Suprapubic skin (tissue), 4 donors: ENCODE measurements at places on chromosomes 3 and 15.

DNA sequence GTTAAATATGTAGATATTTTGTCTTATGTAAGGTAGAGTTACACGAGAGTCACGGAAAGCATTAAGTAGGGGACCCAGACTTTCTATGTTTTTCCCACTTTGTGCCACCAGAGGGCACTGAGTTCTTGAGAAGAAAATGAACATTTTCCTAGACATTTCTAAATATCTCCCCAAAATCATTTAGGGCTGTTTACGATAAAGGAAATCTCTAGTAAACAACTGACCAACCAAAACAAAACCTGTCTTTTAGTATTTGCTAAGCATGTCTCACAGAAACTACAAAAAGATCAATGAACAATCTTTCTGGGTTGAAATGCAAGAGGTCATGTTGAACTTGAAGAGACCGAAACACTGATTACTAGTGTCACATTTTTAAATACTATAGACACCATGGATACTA, 16.1 kb downstream of the POU1F1 start:
- H3K27ac ChIP-seq: no peak overlapping the region
- no peak overlapping the region for H3K4me3 ChIP-seq
- DNase-seq: no peak
- H3K36me3 ChIP-seq: no peaks in the 10 kb centered on the region
- no peaks in the 10 kb centered on the region for H3K4me1 ChIP-seq
- no peaks in the 10 kb centered on the region for H3K27me3 ChIP-seq

- peaks cover 3% of the 10 kb centered on the region for H3K4me1 ChIP-seq
- no peaks in the 10 kb centered on the region for H3K27me3 ChIP-seq
- H3K4me3 ChIP-seq: no peak overlapping the region
- no peak overlapping the region for H3K27ac ChIP-seq
- no peak for DNase-seq
Measured at GRCh38 chr3:69239063-69239462, 116.7 kb upstream of the LMOD3 start.

- peak overlapping the region; percentile 80 for H3K4me3 ChIP-seq
- H3K27me3 ChIP-seq: no peaks in the 10 kb centered on the region
- no peak for DNase-seq
- peaks cover 42% of the 10 kb centered on the region for H3K4me1 ChIP-seq
Measured at GRCh38 chr15:42547918-42548248, 710 bp downstream of the LRRC57 start.

DNA sequence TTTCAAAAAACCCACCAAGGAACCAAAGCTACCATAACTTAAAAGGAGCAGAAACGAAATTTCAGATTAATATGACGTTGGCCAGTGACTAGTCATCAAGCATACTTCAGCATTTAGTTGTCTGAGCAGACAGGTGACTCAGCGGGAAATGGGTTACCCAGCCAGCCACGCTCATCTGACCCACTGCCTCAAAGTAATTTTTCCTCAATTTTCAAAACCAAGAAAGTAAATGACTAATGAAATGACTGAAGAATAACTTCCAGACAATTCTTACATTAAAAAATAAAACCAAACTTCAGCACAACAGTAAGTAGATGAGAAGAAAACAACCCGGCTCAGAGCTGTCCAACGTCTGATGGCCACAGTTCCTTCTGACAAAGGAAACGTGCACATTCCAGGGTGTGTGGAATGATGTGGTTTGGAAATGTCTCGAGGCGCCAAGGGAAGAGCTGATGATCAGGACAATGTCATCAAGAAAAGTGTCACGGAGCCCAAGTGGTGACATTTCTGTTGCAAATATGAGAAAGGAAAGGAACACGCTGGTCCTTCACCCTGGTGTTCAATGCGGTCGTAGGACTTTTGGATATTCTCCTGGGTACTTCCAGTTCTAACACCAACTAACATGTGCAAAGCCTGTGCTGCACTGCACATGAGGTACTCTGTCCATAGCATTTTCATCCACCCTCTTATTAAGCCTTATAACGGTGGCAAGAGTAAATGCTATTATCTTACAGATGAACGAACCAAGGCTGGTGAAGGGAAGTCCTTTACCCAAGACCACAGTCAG, 79.1 kb downstream of the FOXP1 start:
- H3K4me1 ChIP-seq: peaks cover 6% of the 10 kb centered on the region
- no peaks in the 10 kb centered on the region for H3K36me3 ChIP-seq
- no peak for DNase-seq
- H3K4me3 ChIP-seq: no peak overlapping the region
- no peaks in the 10 kb centered on the region for H3K27me3 ChIP-seq

GRCh38 chr3:9986230-9986725, 363 bp downstream of the EMC3 start:
- H3K27ac ChIP-seq: peak overlapping the region; percentile 81
- H3K27me3 ChIP-seq: no peaks in the 10 kb centered on the region
- DNase-seq: no peak
- peaks cover 50% of the 10 kb centered on the region for H3K4me1 ChIP-seq
- H3K36me3 ChIP-seq: peaks cover 4% of the 10 kb centered on the region
- peak overlapping the region; percentile 86 for H3K4me3 ChIP-seq

DNA sequence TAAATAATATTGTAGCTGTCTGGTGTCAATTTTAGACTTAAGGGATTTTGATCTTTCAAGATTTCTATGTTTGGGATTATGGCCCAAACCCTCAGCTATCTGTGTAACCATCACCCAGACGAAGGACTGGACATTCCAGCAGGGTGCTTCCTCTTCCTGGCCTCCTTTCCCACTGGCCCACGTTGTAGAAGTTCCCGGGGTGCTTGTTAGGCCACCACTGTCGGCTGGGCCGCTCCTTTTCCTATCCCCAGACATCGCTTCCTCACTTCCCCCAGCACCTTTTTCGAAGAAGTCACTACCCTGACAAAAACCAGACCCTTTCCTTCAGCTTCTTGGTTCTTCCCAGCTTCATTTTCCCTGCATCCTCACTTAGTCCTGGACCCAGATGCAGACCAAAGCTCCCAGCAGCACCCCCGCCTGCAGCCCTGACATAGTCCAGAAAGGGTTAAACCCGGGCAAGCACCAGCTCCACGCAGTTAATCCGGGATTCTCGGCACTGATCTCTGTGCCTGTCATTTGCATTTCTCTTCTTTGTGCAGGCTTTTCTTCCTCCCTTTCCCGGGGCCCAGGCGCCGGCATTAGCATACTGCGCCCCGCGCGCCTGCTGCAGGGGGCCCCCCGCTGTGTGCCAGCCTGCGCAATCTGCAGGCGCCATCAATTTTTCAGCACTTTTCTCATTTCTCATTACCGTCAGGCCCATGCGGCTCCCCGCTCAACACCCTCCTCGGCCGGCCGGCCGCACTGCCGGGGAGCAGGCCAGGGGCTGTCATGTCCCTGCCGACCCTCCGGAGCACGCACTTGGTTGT, 90.6 kb downstream of the ZNF621 start:
- peak overlapping the region; percentile 23 for H3K4me3 ChIP-seq
- peaks cover 12% of the 10 kb centered on the region for H3K4me1 ChIP-seq
- no peak for DNase-seq
- H3K36me3 ChIP-seq: no peaks in the 10 kb centered on the region
- H3K27me3 ChIP-seq: peaks cover 4% of the 10 kb centered on the region
- no peak overlapping the region for H3K27ac ChIP-seq

DNA sequence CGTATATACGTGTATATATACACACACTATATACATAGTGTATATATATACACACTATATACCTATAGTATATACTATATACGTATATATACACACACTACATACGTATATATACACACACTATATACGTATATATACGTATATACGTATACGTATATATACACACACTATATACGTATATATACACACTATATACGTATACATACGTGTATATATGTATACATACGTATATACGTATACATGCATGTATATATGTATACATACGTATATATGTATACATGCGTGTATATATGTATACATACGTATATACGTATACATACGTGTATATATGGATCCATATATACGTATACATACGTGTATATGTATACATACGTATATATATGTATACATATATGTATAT, 9.4 kb downstream of the HACL1 start:
- H3K36me3 ChIP-seq: peaks cover 55% of the 10 kb centered on the region
- no peak overlapping the region for H3K27ac ChIP-seq
- H3K4me1 ChIP-seq: no peaks in the 10 kb centered on the region
- no peaks in the 10 kb centered on the region for H3K27me3 ChIP-seq
- no peak overlapping the region for H3K4me3 ChIP-seq

DNA sequence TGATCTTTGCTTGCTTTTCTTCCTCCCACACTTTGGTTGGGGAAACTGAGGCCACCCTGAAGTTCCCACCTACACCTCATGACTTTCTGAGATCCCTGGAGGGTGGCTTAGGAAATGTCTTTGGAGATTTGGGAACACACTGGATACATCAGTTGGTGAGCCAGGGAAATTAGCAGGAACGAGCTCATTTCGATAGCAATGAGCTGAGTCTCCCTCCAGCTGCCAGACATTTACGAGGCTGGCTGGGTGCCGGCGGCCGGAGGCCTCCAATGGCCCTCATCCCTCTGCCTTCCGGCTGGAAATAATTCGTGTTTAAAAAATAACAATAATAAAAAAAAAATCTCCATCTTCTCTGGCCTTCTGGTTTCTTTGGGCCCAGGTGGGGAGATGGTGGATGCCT, 38.8 kb downstream of the SMAD6 start:
- no peaks in the 10 kb centered on the region for H3K36me3 ChIP-seq
- no peak for DNase-seq
- no peak overlapping the region for H3K27ac ChIP-seq
- H3K4me3 ChIP-seq: no peak overlapping the region

GRCh38 chr3:43348852-43349574, 62.7 kb downstream of the SNRK start:
- no peak overlapping the region for H3K27ac ChIP-seq
- peaks cover 73% of the 10 kb centered on the region for H3K36me3 ChIP-seq
- no peaks in the 10 kb centered on the region for H3K27me3 ChIP-seq
- no peak overlapping the region for H3K4me3 ChIP-seq

- H3K4me3 ChIP-seq: no peak overlapping the region
- H3K36me3 ChIP-seq: no peaks in the 10 kb centered on the region
- H3K4me1 ChIP-seq: peaks cover 56% of the 10 kb centered on the region
- H3K27ac ChIP-seq: peak overlapping the region; percentile 67
Measured at GRCh38 chr3:177126015-177126773, 71.1 kb downstream of the TBL1XR1 start.

GRCh38 chr3:119723022-119723421, 20.2 kb downstream of the CFAP91 start:
- H3K36me3 ChIP-seq: no peaks in the 10 kb centered on the region
- H3K27me3 ChIP-seq: no peaks in the 10 kb centered on the region
- no peak overlapping the region for H3K27ac ChIP-seq
- no peak for DNase-seq
- no peaks in the 10 kb centered on the region for H3K4me1 ChIP-seq

DNA sequence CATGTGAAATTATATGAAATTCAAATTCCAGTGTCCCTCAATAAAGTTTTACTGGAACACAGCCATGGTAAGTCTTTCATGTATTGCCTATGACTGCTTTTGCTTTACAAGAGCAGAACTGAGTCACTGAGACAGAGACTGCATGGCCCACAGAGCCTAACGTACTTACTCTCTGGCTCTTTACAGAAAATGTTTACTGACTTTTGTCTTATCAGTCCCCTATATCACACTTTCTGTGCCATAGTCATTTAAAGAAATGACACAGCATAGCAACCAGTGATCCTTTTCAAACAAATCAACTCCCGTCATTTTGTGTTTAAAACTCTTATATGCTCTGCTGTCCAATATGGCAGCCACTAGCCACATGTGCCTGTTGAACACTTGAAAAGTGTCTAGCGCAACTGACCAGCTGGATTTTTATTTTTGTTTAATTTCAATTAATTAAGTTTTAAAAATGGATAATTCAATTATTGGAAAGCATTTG, 129.7 kb upstream of the CDIN1 start:
- no peaks in the 10 kb centered on the region for H3K36me3 ChIP-seq
- H3K4me3 ChIP-seq: no peak overlapping the region
- no peak overlapping the region for H3K27ac ChIP-seq
- no peaks in the 10 kb centered on the region for H3K27me3 ChIP-seq
- no peak for DNase-seq
- H3K4me1 ChIP-seq: peaks cover 4% of the 10 kb centered on the region

- no peaks in the 10 kb centered on the region for H3K4me1 ChIP-seq
- H3K36me3 ChIP-seq: no peaks in the 10 kb centered on the region
- DNase-seq: no peak
- no peak overlapping the region for H3K27ac ChIP-seq
- no peak overlapping the region for H3K4me3 ChIP-seq
- no peaks in the 10 kb centered on the region for H3K27me3 ChIP-seq
Measured at GRCh38 chr3:174758943-174759342, 100.2 kb upstream of the NAALADL2 start.

GRCh38 chr3:96869316-96869715, 54.9 kb downstream of the EPHA6 start:
- H3K36me3 ChIP-seq: no peaks in the 10 kb centered on the region
- DNase-seq: no peak
- H3K4me1 ChIP-seq: no peaks in the 10 kb centered on the region
- no peak overlapping the region for H3K4me3 ChIP-seq
- H3K27me3 ChIP-seq: no peaks in the 10 kb centered on the region

GRCh38 chr3:4416961-4417360, 50.1 kb downstream of the SUMF1 start:
- peaks cover 13% of the 10 kb centered on the region for H3K36me3 ChIP-seq
- H3K27me3 ChIP-seq: no peaks in the 10 kb centered on the region
- H3K4me1 ChIP-seq: peaks cover 19% of the 10 kb centered on the region
- no peak for DNase-seq
- H3K4me3 ChIP-seq: no peak overlapping the region

GRCh38 chr15:81454024-81454423, 80.0 kb upstream of the TMC3 start:
- DNase-seq: no peak
- H3K27me3 ChIP-seq: no peaks in the 10 kb centered on the region
- no peaks in the 10 kb centered on the region for H3K36me3 ChIP-seq
- H3K4me1 ChIP-seq: no peaks in the 10 kb centered on the region
- no peak overlapping the region for H3K4me3 ChIP-seq

GRCh38 chr3:114078126-114078525, 21.6 kb downstream of the QTRT2 start:
- H3K27ac ChIP-seq: no peak overlapping the region
- no peaks in the 10 kb centered on the region for H3K27me3 ChIP-seq
- peaks cover 82% of the 10 kb centered on the region for H3K36me3 ChIP-seq
- H3K4me1 ChIP-seq: no peaks in the 10 kb centered on the region
- H3K4me3 ChIP-seq: no peak overlapping the region

DNA sequence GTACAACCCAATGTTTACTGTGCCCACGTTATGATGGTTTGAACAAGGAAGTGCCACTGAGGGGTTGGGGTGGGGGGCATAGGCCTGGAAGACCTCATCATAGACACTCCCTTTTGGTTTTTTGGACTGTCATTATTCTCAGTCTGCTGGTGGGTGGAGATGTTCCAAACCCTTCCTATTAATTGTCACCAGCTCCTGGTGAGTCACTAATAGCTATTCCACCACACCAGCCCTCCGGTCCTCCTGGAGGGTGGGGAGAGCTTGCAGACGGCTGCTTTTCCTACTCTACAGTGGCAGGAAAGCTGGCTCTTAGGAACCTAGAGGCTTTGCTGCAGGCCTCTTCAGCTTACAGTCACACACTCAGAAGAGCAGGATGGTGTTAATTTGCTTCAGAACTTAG, 9.0 kb upstream of the COPG1 start:
- H3K4me1 ChIP-seq: peaks cover 32% of the 10 kb centered on the region
- no peak overlapping the region for H3K4me3 ChIP-seq
- H3K36me3 ChIP-seq: no peaks in the 10 kb centered on the region
- no peak for DNase-seq
- H3K27ac ChIP-seq: peak overlapping the region; percentile 81
- no peaks in the 10 kb centered on the region for H3K27me3 ChIP-seq

GRCh38 chr3:18033581-18034108, 291.2 kb upstream of the TBC1D5 start:
- no peak for DNase-seq
- no peak overlapping the region for H3K4me3 ChIP-seq
- no peaks in the 10 kb centered on the region for H3K27me3 ChIP-seq
- H3K4me1 ChIP-seq: no peaks in the 10 kb centered on the region
- H3K36me3 ChIP-seq: no peaks in the 10 kb centered on the region

- H3K4me1 ChIP-seq: no peaks in the 10 kb centered on the region
- no peak overlapping the region for H3K27ac ChIP-seq
- no peaks in the 10 kb centered on the region for H3K27me3 ChIP-seq
Measured at GRCh38 chr3:169508426-169508825, 155.1 kb downstream of the MECOM start.
